ENCODE measurements at places on chromosomes 16 and 17.

DNA sequence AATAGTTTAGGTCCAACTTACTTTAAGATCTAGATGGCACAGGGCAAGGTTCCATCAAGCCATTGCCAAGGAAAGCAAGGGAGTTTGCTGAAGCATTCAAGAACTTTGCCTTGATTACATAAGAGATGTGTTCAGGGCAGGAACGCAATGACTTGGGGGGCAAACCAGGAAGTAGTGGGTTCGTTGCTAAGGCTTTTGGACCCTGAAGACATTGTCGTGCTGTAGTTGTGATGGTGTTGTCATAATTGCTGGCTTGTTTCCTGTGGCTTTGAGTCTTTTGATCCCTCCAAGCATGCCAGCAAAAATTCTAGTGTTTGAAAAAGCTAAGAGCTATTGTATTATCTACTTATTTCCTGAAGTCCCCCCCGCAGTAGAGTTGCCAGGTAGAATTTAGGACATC is 70.7 kb upstream of the HNF1B start:
- H3K36me3 ChIP-seq: no peaks in the 10 kb centered on the region
- H3K4me1 ChIP-seq: peaks cover 2% of the 10 kb centered on the region
- H3K27ac ChIP-seq: no peak overlapping the region
- H3K27me3 ChIP-seq: peaks cover 17% of the 10 kb centered on the region
- no peak overlapping the region for H3K4me3 ChIP-seq

GRCh38 chr16:64983963-64984362 is 137.9 kb downstream of the CDH11 start:
- H3K4me1 ChIP-seq: no peaks in the 10 kb centered on the region
- no peak for DNase-seq
- peaks cover 11% of the 10 kb centered on the region for H3K36me3 ChIP-seq
- H3K27me3 ChIP-seq: no peaks in the 10 kb centered on the region
- H3K27ac ChIP-seq: no peak overlapping the region

- no peak overlapping the region for H3K27ac ChIP-seq
- peaks cover 5% of the 10 kb centered on the region for H3K4me1 ChIP-seq
- peak; percentile 57 for DNase-seq
- H3K27me3 ChIP-seq: peaks cover 16% of the 10 kb centered on the region
Observed at GRCh38 chr16:50473356-50473945, 74.7 kb upstream of the NKD1 start.

GRCh38 chr17:47205419-47205963 is 3.7 kb upstream of the MYL4 start:
- H3K27ac ChIP-seq: peak overlapping the region; percentile 64
- no peak overlapping the region for H3K4me3 ChIP-seq
- DNase-seq: no peak
- H3K4me1 ChIP-seq: peaks cover 18% of the 10 kb centered on the region
- no peaks in the 10 kb centered on the region for H3K36me3 ChIP-seq
- no peaks in the 10 kb centered on the region for H3K27me3 ChIP-seq

DNA sequence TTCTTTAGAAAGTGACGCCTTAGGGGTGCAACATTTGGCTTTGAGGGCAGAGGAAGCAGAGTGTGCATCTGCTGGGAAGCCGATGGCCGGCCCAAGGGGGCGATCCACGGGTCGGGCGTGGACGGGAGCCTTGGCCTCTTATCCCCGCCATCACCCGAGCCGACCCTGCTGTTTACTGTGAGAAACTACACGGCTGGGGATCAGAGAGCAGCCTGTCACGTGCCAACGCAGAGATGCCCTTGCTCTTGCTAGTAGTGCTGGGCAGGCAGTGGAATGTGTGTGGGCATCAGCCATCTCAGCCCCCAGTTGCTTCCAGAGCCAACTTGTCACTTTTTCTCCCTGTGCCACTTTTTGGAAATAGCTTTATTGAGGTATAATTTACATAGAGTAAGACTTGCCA is 26.7 kb upstream of the ITGB4 start:
- no peaks in the 10 kb centered on the region for H3K36me3 ChIP-seq
- H3K4me3 ChIP-seq: no peak overlapping the region
- no peaks in the 10 kb centered on the region for H3K27me3 ChIP-seq
- DNase-seq: no peak
- peak overlapping the region; percentile 97 for H3K27ac ChIP-seq
- H3K4me1 ChIP-seq: peaks cover 100% of the 10 kb centered on the region
